Bone marrow (tissue), 2 donors: ENCODE measurements at places on chromosomes 2 and 18.

- DNase-seq = no peak
Measured at GRCh38 chr2:7906431-7906830, 775.4 kb upstream of the ID2 start.

DNA sequence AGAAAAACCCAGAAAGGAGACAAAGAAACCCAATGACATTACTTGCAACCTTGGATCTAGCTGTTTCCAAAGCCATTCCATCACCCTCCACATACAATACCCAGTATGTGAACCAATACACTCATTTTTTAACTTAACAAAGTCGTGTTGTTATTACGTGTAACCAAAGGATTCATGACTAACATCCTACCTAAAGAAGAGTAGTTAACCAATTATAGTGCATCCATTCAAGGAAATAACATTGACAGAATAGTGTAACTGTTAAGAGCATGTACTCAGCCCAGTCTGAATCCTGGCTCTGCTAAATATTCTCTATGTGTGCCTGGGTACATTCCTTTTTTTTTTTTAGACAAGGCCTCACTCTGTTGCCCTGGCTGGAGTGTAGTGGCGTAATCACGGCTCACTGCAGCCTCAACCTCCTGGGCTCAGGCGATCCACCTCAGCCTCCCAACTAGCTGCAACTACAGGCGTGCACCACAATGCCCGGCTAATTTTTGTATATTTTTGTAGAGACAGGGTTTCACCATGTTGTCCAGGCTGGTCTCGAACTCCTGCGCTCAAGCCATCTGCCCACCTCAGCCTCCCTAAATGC, 9.9 kb downstream of the TLK1 start:
- no peak for DNase-seq

GRCh38 chr2:239566995-239567568, 166.3 kb upstream of the HDAC4 start:
- DNase-seq = no peak

DNA sequence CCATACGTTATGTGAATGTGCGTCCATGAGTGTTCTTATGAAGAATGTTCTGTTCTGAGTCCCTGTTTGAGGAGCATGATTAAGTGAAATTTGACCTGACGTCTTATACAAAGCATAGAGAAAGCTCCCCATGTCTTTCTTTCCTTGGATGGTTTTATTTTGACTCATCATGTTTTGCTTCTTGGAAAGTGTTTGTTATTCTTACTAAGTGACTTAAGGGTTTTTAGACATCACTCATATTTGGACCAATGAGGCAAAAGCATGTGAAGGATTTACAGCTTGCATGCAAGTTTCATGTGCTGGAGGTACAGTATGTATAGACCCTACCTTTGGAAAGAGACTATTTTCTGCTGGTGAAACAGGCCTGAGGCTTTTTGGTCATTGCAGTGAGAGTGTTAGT, 33.5 kb upstream of the ZEB2 start:
- no peak for DNase-seq

DNA sequence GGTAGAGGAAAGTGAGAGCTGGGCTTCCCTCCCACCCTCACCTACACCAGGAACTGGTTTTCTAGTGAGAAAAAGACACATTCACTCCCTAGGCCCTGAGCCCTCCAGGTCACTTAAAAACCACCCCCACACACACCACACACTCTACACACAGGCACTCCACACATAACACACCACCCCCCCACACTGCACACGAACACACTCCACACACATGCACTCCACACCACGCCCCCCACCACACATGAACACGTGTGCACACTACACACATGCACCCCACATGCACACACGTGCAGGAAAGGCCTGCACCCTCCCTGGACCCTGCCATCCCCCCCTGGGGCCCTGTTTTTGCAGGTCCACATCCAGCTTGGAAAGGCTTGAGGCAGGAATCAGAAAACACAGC, 67.6 kb downstream of the RALBP1 start:
- DNase-seq = no peak

DNA sequence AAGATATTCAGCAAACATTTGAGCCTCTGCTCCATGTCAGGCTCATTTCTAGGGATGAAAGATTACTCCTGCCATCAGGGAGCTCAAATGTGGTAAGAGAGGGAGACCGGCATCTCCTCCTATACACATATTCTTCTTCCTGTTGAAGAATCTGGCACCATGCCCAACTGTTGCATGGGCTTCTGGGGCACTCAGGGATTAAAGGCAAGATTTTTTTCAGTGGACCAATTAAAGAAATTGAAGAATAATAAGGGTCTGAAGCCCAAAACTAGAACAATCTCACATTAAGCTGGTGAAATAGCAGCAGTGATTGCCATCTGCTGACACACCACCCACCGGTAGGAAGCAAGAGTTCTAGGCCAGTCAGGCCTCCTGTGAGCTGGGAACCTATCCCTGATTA, 145.4 kb upstream of the LYPD6 start:
- no peak for DNase-seq

DNA sequence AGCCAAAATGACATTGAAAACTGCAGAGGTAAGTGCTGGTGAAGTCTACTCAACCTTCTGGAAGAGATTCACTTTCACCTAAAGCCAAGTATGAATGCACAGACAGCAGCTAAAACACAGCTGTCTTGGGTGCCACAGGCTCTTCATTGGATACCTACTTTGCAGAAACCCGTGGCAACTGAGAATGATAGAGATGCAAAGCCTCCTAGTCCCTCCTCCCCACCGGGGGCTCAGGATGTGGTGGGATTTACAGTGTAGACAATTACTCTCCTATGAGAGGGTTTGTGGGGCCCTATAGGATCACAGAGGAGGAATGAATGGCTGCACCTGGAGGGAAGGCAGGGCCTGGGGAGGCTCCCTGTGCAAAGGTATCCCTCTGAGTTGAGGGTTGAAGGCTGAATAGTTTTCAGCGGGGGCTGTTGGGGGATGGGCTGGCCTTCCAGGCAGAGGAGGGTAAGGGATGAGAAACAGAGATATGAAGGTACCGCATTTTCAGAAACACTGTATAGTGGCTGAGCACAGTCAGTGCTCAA, 131.6 kb downstream of the RNF144A start:
- no peak for DNase-seq

DNA sequence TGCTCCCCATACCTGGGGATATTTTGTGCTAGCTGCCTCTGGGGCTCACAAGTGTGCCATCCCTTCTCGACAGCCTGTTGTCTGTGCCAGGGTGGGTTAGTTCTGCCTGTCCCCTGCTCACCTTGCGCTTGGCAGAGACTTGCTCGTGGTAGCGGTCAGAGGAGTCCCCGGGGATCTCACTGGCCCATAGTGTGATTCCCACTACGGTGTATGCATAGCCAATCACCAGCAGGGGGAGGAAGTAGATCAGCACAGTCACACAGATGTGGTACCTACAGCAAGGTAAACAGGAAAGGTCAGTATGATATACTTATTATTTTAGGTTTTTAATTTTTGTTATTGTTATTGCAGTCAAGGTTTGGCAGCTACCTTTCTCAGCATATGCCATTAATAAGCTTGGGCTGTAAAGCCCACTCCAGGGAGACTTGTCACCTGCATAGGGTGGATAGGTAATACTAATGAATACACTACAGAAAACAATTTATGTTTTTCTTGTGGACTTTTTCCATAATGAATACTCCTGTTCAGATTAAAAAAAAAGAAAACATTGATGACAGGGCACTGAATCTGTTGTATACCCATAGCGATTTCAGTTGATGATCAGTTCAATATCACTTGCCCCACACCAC, 95.2 kb downstream of the POLE4 start:
- no peak for DNase-seq

- no peak for DNase-seq
Measured at GRCh38 chr2:82256983-82257632, 1952.6 kb upstream of the LRRTM1 start.

GRCh38 chr2:162768656-162769055, 69.9 kb downstream of the KCNH7 start:
- DNase-seq = no peak

DNA sequence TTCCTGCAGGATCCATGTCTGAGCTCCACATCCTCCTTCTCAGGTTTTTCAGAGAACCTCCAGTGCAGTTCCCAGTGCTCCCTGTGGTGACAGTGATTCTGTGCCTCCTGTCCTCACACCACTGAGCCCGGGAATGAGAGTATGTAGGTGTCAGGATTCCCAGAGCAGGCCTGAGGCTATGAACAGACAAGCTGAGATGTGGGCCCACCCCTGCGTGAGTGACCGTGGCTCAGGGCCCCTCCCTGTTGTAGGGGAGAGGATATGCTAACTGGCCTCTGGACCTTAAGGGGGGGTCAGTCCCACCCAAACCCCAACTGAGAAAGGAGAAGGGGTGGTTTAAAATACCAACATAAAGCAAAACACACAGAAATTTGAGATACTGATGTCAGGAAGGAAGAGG, 104.8 kb upstream of the RAB12 start:
- no peak for DNase-seq

DNA sequence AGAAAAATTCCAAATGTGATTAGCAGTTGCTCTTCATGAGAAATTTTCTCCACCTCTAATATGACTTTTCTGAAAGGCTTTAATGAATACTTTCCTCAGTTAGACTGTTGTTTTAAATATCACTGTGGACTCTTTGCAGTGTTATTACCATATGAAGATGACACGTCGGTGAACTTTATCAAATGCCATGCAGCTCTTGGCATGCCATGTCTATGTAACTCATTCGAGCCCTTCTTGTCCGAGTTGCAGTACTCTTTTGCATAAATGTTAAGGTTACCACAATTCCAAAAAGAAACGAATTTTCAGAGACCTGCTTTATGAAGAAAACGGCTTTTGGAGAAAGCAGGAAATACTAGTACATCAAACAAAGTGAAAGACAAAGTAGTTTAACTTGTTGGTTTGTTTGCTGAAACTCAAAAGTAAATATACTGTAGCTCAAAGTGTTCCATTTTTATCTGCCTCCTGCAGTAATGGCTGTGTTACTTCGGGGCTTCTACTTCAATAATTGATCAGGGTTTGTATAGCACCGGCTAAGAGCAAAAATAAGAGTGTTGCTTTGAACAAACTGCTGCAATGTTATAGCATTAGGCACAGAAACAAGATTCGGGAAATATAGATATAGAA, 204.1 kb downstream of the ARHGAP15 start:
- no peak for DNase-seq

- DNase-seq = no peak
Measured at GRCh38 chr18:47758000-47758399, 172.5 kb downstream of the SMAD2 start.

DNA sequence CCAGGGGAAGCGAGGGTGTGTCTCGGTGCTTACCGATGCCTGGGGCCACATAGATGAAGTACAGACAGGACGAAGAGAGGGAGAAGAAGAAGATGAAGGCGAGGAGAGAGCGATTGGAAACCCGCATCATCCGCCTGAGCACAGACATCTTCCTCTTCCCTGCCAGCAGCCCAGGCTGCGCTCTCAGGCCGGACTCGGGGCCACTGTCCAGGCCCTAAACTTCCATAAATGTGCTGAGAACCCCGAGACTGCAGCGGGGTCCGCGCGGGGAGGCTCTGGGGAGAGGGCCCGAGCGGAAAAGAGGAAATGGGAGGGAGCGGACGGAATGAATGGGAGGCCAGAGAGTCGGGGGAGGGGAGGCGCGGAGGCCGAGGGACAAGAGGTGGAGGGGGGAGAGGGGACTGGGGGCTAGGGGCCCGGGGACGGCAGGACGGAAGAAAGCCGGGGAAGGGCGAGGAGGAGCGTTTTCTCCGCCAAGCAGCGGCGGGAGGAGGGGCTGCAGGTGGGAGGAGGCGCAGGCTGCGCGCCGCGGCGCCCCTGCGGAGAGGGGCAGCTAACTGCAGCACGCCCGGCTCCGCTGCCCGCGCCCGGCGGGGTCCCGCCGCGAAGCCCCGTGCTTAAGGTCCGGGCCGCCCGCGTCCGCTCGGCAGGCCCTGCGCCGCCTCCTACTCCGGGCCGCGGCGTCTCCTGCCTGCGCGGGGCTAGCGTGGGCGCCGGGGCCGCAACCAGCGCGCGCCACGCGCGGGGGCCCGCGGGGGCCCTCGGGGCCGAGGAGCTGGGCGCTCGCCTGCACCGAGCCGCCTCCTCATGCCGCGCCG, at the start of gene B4GALT6:
TSS of gene B4GALT6 (minus strand) at position 303 of the 818 bp plus-strand sequence. CDS start at position 148, 155 bp downstream.
- peak; percentile 46 for DNase-seq

GRCh38 chr2:168601741-168602140, 145.7 kb downstream of the CERS6 start:
- peak; percentile 50 for DNase-seq

GRCh38 chr2:238256111-238256510, 16.3 kb upstream of the HES6 start:
- no peak for DNase-seq

- no peak for DNase-seq
Measured at GRCh38 chr2:227576110-227576509, 22.6 kb upstream of the SCYGR2 start.

DNA sequence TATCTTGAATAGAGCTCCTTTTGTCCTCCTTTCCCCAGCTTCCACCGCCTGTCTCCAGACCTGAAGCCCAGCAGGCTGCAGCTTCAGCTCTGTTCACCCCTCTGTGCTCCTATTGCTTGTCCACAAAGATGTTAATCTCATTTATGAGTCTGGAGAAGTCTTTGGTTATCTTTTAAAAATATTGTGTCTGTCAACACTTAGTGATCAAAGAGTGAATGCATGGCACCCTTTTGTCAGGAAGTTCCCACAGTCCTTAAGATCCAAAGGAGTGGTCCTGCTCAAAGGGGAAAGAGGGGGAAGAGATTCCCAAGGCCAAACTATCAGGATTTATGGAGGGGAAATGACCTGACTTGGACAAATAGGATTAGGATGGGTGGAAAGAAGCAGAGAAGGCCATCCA, 118.9 kb downstream of the ACAA2 start:
- no peak for DNase-seq

- DNase-seq = no peak
Measured at GRCh38 chr2:241073166-241074064, 28.7 kb downstream of the MTERF4 start.

GRCh38 chr2:219596954-219597551, 604 bp upstream of the STK11IP start:
- no peak for DNase-seq

GRCh38 chr2:2057125-2057721, 273.9 kb downstream of the MYT1L start:
- peak; percentile 17 for DNase-seq

- no peak for DNase-seq
Measured at GRCh38 chr2:5190023-5190422, 502.2 kb upstream of the SOX11 start.

- DNase-seq = no peak
Measured at GRCh38 chr18:6807515-6808257, 78.2 kb downstream of the ARHGAP28 start.

DNA sequence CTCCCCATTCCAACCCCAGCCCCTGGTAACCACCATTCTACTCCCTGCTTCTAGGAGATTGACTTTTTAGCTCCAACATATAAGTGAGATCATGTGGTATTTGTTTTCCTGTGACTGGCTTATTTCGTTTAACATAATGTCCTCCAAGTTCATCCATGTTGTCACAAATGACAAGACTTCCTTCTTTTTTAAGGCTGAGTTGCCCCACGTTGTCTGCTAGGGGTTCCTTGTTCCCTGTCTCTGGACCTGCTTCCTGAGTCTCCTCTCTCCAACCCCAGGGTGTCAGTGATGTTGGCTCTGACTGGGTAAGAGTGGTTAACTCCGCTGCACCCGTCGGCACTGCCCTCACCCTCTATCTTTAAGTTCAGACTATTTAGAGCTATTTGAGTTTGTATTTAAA, 175.2 kb downstream of the SH3RF3 start:
- no peak for DNase-seq

GRCh38 chr2:38200598-38200997, 124.6 kb upstream of the CYP1B1 start:
- DNase-seq = no peak

GRCh38 chr18:57941841-57942489, 102.1 kb upstream of the NEDD4L start:
- no peak for DNase-seq

- DNase-seq = no peak
Measured at GRCh38 chr18:78362198-78362597, 617.4 kb upstream of the SALL3 start.

- DNase-seq = no peak
Measured at GRCh38 chr18:24470022-24470618, 9.7 kb downstream of the HRH4 start.
